Bronchial epithelial cell (primary cell): ENCODE measurements at places on chromosomes 5 and 9. TPM values are rescaled to one million over a fixed set of nuclear protein-coding genes. Genes with fewer than 3 reads are reported as not detected.
A peak's percentile ranks its signal among the peaks of the same experiment; 100 is the strongest.

The TNFAIP8 gene
- 51.9 and 57.1 TPM in 2 replicates for total RNA-seq

The HTR4 gene
- 0.26 TPM in 1 of 2 replicates, not detected in the other for total RNA-seq

The HNRNPA0 gene
- 18.3 and 22.1 TPM in 2 replicates for total RNA-seq

The SMIM33 gene
- not detected in 2 replicates for total RNA-seq

The C9orf153 gene
- 0.26 TPM in 2 replicates for total RNA-seq

The ATG12 gene
- total RNA-seq = 28.8 and 45.5 TPM in 2 replicates

The SSBP2 gene
- 7.9 and 13.4 TPM in 2 replicates for total RNA-seq

DNA sequence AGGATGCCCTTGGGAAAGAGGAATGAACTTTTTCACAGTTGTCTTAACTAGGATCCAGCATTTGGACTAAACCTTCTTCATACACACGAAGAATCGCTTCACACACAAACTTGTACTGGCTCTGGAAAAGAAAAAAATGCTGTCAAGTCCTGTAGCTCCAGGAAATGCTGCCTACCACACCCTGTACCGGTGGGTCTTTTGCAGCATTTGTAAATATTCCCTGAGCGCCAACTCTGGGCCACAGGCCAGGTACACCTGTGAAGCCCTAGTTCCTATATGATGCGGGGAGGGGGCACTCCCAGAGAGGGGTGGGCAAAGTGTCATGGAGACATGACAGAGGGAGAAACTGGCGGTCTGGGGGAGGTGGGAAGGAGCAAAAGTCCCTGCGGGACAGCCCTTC, 58.7 kb upstream of the EPB41L4B start:
- DNase-seq = no peak

DNA sequence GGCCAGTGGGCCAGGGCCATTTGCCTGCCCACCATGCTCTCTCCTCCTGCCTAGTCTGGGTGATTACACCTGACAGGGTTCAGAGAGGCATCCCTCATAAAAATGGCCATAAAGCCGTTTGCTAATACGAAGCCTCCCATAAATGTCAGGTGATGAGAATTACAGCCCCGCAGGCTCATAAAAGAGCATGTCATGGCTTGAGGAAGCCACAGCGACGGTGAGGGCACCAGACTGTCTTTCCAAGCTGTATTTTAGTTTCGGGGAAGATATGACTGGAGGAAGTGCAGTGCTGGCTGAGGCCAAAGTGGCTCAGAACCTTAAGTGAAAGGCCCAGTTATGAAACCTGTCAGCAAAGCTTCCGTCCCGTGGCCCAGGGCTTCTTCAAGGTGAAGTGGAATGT, 18.5 kb upstream of the TCERG1 start:
- peak; percentile 8 for DNase-seq

- DNase-seq = no peak
Observed at GRCh38 chr9:108636013-108636412, 219.8 kb downstream of the ACTL7B start.

- peak; percentile 46 for DNase-seq
Observed at GRCh38 chr5:28281351-28281750, 1243.0 kb upstream of the CDH9 start.

DNA sequence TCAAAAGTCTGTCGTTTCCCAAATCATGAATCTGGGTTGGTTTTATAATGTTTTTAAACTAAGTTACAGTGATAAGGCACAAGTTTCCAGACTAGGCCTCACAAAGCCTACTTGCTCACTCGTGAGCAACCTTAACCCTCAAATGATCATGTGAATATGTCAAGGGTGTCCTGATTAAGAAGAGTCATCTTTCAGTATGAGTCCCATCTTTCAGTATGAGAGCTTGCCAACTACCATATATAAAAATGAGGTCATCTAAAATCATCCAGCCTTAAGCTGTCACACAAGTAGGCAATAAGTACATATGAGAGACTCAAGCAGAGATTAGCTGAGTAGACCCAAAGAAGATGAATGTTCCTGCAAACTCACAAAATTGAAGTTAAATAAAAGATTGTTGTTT, 668.4 kb upstream of the FAM174A start:
- no peak for DNase-seq

GRCh38 chr9:111925784-111926183, 29.2 kb downstream of the UGCG start:
- no peak for DNase-seq

DNA sequence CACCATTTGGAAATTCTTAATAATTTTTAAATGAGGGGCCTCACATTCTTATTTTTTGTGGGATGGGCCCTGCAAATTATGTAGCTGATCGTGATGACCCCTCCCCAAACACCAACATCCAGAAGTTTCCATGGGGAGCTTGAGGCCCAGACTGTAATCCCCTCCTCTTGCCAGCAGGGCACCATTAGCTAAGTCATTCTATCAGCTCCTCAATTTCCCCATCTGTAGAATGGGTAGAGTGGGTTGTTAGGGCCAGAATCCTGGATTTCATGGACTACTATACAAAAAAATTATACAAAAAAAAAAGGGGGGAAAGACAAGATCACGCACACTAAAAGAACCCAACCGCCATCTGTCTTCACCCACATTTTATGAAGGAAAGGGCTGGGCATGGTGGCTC, 38.4 kb downstream of the SHB start:
- DNase-seq = no peak

DNA sequence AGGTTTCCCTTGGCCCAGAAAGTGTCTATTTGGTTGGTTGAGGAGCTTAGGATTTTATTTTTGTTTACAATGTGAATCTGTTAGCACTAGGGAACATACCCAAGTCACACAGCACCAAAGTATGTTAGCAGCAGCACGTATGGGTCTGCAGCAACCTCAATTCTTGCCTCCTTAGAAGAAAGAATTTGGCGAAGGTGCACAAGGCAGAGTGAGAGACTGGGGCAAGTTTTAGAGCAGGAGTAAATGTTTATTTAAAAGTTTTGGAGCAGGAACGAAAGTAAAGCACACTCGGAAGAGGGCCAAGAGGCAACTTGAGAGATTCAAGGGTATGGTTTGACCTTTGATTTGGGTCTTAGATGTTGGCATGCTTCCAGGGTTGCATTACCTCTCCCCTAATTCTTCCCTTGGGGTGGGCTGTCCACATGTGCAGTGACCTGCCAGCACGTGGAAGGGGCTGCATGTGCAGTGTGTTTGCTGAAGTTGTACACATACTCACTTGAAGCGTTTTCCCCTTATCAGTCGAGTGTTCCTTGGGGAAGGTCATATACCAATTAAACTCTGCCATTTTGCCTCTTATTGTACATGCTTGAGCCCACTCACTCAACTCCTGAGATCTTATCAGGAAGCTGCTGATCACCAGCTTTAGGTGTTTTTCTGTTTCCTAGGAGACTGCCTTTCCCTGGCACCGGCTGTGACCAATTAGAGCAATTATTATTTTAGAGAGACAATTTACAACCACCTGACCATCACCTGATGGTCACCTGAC, 64.9 kb upstream of the SHC3 start:
- DNase-seq = no peak

DNA sequence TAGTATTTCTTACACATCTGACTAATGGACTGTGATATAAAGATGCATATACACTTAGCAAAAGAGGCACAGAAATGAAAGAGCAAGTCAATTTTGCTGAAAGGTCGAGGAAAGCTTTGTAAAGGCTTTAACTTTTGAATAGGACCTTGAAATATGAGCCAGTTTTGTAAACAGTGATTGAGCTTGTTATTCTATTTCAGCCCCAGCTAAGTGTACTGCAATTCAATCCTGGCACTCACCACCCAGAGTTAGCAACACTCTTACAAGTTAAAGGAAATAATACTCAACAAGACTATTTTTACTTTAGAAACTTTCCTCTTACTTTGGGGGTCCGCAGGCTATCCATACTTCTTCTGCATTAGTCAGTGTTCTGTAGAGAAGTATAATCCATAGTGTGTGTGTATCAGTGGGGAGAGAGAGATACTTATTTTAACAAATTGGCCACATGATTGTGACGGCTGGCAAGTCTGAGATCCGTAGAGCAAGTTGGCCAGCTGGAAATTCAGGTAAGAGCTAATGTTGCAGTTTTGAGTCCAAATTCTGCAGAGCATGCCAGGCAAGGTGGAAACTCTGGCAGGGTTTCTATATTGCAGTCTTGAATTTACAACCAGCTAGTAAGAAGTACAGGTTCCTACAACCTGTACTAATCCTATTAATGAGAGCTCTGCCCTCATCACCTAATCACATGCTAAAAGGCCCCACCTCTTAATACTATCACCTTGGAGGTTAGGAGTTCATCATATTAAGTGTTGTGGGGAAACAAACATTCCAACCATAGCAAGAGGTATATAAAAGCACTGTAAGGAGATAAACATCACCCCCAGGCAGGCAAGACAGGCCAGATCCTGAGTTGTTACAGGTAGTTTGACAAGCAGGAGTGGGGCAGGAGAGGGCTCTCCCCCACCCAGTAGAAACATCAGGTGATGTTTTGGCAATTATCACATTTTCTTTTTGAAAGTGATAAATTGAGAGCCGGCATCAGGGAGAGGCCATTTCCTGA, 33.6 kb downstream of the IL7R start:
- DNase-seq = no peak

DNA sequence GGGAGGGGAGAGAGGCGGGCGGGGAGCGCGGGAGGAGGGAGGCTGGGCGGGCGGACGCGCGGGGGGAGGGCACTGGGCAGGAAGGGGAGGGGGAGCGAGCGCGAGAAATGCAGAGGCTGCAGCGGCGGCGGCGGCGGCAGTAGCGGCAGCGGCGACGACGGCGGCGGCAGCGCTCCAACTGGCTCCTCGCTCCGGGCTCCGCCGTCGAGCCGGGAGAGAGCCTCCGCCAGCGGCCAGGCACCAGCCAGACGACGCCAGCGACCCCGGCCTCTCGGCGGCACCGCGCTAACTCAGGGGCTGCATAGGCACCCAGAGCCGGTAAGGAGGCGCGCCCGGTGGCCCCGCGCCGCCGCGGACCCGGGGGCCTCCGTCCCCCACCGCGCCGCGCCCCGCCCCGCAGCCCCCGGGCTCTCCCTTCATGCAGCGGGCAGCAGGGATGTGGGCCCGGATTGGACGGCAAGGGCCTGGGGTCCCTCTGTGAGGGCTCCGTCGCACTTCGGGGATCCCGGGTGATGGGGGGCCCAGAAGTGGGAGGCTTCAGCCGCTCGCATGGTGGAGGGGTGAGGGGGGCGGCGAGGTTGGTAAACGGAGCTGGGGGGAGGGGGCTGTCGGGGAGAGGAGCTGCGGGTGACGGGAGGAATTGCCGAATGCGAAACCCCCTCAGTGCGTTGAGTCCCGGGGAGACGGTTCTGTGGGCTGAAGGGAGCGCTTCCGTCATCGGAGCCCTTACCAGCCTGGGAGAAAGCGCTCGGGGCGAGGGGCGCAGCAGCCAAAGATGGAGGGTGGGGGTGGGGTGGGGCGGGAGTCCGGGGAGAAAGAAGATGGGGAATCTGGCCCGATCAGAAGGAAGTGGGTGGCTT, at the start of gene BASP1:
Gene BASP1, plus strand, starts transcription at position 139 of the 860 bp plus-strand sequence. CDS start 57,586 bp downstream, outside the sequence.
- DNase-seq = no peak

DNA sequence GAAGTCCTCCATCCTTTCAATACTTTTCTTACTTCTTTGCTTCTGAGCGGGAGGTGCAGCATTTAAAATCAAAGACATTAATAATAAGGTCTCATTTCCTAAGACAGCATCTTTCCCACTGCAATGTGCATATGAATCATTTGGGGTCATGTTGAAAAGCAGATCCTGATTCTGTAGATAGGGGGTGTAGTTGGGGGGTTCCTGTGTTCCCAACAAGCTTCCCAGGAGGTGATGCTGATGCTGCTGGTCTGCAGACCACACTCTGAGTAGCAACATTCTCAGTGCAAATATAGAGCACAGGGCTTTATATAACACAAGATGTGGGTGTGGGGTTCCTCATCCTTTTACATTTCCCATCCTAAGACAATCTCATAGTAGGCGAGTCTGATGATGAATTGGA, 126.5 kb upstream of the PALM2AKAP2 start:
- no peak for DNase-seq

DNA sequence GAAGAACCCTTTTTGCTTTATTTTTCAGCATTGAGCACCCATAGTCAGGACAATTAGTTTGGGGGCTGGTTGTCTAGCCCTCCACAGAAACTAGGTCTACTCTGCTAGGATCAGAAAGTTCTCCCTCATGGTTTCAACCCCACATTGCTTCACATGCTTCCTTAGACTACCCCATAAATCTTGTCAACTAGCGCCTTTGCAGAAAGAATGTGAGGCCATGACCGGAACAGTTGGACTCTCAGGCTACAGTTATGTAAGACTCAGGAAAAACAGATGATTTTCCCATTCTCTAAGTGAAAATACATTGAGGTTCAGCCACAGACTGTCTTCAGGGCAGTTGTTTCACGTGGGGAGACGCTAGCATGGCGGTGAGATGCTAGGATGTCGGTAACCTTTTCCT, 255.6 kb downstream of the NR3C1 start:
- no peak for DNase-seq

GRCh38 chr5:40669606-40670390, 9.9 kb upstream of the PTGER4 start:
- no peak for DNase-seq

GRCh38 chr9:129220771-129221170, 42.7 kb upstream of the IER5L start:
- DNase-seq = no peak

DNA sequence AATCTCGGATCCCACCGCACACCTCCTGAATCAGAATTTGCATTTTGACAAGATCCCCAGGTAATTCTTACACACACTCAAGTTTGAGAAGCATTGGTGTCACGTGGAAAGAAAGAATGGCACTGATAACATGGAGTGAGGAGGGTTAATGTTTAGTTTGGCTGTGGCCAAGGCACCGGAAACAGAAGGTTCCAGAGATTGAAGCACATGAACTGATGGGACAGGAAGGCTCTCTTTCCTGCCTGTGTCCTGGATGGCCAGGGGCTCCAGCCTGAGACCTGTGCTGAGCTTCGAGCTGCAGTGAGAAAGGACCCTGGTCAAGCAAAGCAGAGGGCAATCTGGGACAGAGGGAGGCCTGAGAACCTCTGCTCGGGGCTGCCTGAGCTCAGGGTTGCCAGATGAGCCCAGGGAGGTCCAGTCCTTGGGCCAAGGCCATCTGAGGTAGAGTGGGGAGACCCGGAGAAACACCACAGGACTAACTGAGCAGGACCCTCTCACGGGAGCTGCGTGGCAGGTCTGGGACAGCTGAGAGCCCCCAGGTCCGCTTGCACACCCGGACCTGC, 27.3 kb downstream of the AFAP1L1 start:
- no peak for DNase-seq

GRCh38 chr9:133943781-133944745, 48.1 kb downstream of the VAV2 start:
- DNase-seq = peak; percentile 20

GRCh38 chr5:107917983-107918382, 247.2 kb upstream of the EFNA5 start:
- DNase-seq = no peak

DNA sequence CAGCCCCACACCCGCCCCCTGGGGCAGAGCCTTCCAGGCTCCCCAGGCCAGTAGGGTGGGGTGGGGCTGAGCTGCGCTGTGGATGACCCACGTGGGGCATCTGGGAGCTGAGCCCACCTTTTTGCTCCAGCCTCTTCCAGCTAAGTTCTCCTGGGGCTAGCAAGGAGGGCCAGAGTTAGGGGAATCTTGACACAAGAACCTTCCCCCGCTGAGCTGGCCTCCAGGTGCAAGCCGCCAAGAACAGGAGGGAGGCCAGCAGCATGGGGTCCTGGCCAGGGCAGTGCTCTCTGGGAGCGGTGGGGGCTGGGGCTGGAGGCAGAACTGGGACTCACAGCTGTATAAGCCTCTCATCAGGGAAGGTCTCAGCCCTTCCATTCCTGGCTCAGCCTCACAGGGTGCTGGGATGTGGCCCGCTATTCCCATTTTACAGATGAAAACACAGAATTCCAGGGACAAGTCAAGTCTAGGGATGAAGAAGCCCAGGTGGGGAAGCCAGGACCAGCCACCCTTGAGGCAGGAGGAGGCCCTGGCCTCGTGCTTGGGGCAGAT, 21.5 kb downstream of the SARDH start:
- DNase-seq = no peak

GRCh38 chr5:125484272-125484741, 737.9 kb upstream of the ZNF608 start:
- peak; percentile 90 for DNase-seq

- no peak for DNase-seq
Observed at GRCh38 chr5:9957214-9957613, 292.5 kb downstream of the ATPSCKMT start.
